Mucosa of descending colon (tissue), 3 donors: ENCODE measurements at places on chromosomes 3 and 15.

GRCh38 chr15:52785672-52786406 lies 4.3 kb downstream of the ONECUT1 start:
- DNase-seq: no peak

- no peak for DNase-seq
Observed at GRCh38 chr15:78840661-78841375, 29.6 kb upstream of the ADAMTS7 start.

DNA sequence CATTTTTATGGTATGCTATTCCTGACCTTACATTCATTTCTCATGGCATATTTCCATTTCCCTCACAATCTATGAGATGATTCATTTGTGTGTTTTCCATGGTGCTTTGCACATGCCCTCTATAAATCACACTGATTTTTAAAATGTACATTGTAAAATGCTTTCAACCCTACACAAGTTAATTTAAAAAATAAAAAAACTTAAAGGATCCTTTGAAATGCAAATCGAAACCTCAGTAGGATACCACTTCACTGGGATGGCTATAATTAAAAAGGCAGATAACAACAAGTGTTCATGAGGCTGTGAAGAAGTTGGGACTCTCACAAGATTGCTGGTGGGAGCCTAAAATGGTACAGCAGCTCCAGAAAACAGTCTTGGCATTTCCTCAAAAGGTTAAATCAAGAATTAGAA lies 83.5 kb downstream of the FMN1 start:
- no peak for DNase-seq

- no peak for DNase-seq
Observed at GRCh38 chr3:151866711-151867410, 6.6 kb upstream of the SUCNR1 start.

DNA sequence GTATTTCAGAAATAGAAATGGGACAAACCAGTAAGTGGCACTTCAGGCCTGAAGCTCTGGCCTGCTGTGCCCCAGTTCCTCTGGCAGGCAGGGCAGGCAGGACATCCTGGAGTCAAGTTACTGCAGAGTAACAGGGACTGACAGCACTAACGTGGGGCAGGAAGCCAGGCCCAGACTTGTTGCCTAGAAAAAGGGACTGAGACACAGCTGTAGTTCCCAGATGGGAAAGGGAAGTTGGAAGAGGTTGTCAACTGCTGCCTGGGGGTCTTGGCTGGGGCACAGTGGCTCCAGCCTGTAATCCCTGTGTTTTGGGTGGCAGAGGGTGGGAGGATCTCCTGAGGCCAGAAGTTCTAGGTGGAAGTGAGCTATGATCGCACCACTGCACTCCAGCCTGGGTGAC lies 171.9 kb downstream of the FMN1 start:
- peak; percentile 48 for DNase-seq

DNA sequence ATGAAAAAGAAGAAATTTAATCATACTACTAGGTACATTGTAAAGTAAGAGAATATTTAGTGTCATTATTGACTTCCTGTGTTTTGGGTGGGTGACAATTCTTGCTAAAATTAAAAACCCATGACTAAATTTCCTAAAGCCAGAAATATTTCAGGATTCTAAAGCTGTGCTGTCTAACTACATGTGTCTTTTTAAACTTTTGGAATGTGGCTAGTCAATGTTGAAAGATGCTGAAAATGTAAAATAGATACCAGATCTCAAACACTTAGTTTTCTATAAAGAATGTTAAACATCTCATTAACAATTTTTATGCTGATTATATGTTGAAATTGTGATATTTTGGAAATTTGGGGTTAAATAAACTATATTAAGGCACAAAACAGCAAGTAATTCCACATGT lies 308.9 kb upstream of the TMCO5A start:
- DNase-seq: no peak

DNA sequence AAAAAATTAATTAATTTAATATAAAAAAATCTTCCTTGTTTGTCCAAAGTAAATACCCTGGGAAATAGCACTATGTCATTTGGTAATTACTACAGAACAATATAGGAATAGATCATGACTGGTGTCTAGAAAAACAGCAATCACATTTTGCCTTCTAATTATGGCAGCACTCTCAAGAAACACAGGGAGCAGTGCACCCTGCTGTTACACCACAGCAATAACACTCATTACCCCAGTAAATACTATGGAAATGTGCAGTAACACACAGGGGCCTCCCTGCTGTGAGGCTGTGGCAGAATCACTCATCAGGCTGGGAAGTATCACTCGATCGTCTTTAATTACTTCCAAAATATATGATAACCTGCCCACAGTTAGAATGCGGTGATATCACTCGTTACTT lies 646.0 kb downstream of the TUSC7 start:
- no peak for DNase-seq

DNA sequence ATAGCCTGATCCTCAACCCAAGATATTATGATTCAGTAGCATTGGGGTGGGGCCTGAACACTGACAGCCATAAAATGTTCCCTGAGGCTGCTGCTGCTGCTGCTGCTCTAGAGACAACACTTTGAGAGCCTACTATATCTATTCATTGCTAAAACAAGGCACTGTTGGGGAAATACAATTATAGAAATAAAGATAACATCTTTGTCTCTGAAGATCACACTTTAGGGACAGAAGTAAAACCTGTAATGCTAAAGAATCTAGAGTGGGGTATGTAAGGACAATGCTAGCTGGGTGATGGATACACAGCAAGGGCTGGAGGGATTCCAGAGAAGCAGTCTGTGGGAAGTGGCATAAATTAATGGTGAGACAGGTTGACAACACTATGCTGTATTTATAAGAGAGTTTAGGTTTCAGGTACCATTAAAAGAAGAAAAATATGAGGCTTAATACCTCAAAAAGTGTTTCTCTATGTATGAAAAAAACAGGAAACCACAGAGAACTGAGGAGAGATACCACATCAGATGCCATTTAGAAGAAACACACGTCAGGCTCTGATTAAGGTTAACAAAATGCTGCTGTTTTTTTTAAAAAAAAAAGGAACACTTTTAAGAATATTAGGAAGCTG lies 115.9 kb downstream of the CBLB start:
- no peak for DNase-seq

DNA sequence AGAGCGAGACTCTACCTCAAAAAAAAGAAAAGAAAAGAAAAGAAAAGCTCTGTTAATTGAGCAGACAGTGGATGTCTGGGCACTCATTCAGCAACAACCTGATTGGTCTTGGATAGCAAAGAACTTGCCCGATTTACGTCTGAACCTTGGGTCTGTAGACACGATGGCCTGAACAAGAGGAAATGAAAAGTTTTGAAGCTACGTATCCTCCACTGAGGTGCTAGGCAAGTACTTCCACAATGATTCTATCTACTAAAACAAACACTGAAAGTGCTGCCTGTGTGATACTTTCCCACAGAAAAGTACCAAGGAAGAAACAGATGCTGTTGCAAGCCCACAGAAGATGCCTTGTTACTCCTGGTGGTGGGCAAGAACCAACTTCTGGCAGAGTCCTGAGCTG lies 21.8 kb upstream of the MUSTN1 start:
- DNase-seq: no peak

DNA sequence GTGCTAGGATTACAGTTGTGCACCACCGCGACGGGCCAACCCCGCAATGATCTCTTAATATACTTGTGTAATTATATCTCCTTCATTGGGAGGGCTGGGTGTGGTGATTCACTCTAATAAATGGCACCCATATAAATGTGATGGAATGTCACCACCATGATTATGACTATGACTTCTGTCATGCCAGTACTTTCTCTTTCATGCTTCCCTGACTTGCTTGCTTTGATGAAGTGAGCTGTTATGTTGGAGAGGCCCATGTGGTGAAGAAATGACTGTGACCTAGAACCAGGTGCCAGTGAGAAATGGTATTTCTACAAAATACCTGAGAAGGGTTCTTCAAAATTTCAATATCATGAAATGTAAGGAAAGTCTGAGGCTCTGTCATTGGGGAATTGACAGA lies 24.4 kb upstream of the TP63 start:
- no peak for DNase-seq

- DNase-seq: no peak
Observed at GRCh38 chr3:15497964-15498363, 23.5 kb downstream of the COLQ start.

DNA sequence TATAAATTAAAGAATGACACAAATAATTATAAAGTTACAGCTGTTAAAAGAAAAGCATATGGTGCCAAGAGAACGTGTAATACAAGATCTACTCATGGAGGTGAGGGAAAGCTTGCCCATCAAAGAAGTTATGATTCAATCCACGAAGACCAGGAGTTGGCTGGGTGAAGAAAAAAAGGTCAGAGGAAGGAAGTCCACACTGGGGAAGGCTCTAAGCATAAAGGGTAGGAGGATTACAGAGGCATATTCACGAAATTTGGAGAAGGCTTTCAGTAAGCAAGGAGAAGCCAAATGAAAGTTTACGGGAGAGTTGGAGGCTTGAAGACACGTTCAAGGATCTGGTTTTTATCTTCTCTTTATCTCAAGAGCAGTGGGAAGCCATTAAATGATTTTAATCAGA lies 1.8 kb upstream of the TGFBR2 start:
- DNase-seq: no peak

GRCh38 chr3:127254033-127254644 lies 33.7 kb downstream of the PRR20G start:
- no peak for DNase-seq

DNA sequence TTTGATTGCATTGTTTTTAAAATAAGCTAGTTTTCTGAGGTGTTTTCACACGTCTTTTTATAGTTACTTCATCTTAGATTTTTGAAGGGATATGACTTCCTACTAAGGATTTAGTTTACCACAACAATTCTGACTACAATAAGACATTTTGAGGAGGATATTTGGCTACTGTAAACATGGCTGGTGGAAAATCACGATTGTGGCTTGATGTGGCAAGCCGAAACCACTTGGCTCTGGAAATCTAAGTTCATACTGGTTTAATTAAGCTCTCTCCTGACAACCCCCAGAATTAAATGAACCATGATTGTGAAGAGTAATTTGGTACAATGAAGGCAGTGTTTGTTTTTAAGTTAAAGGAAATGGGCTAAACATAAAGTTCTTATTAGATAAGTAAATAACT lies 30.8 kb downstream of the ST3GAL6 start:
- no peak for DNase-seq

DNA sequence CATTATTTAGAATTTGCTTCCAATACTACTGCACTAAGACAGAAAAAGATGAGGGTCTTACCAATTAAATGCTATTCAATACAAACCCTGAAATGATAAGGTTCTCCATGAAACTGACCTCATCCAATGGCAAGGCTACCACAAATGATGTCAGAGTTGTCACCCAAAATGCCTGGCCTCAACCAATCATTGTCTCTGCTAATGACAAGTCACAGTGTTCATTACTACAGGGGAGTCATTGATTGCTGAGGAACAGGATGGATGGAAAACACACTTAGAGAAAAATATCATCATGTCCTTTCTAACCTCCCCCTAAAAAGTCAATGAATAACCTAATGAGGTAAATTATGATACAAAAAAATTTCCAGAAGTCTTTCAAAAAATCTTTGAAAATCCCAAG lies 91.0 kb downstream of the FOXP1 start:
- DNase-seq: no peak

GRCh38 chr15:67838789-67839332 lies 984 bp downstream of the RNU6-1 start:
- peak; percentile 62 for DNase-seq

DNA sequence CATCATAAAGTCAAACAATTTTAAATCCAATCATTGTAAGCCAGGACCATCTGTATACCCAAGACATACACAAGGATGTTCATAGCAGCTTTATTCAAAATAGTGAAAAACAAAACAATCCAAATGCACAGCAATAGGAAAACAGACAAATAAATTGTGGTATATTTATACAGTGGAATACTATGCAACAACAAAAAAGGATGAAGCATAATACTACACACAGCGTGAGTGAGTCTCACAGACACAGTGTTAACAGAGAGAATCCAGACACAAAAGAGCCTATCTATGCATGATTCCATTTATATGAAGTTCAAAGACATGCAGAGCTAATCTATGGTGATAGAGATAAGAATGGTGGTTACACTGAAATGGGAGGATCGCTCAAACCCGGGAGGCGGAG lies 5.6 kb upstream of the MUC20 start:
- DNase-seq: no peak

DNA sequence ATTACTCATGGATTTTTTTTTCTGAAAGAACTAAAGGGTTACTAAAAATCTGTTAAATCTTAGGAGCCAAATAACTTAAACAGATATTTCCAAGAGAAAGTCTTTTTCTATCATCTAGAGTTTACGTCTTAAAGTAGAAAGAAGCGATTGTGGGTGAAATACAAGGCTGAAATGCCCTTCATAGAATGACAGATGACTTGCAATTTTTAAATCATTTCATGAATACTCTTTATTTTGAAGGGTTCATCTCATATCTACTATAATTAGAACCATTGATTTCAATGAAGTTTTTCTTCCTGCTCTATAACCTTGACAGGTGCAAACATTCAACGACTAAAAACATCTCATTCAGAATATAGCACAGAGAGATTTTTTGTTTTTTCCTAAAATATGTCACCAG lies 217.0 kb downstream of the GABRB3 start:
- DNase-seq: no peak

DNA sequence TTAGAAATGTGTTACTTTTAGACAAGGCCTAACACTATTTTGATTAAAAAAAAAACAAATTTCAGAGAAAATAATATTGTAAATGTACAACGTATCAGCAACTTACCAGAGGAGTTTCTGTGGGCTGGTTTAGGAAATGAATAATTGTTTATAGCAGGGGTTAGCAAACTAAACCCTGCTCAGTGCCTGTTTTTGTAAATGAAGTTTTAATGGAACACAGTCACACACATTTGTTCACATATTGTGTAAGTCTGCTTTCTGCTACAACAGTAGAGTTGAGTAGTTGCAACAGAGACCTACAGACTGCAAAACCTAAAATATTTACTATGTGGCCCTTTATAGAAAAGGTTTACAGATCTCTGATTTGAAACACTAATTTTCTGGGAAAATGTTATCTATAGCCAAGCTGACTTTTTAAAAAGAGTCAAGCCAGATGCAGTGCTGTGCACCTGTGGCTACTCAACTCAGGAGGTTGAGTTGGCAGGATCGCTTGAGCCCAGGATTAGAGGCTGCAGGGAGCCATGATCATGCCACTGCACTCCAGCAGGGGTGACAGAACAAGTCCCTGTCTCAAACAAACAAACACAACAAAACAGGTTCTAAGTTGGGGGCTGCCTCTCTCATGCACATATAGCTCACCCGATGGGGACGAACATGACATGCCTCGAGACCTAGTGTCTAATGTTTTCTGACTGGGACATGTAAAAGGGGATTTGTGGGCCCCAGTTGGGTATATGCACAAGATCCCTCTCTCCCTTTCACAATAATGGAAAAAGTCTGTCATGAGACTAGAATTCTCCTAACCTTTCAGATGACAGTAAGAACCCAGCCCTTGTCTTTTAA lies 182.5 kb downstream of the TNIK start:
- no peak for DNase-seq
